ENCODE measurements at places on chromosomes 12 and 14.

GRCh38 chr12:47352067-47352466, 272.3 kb upstream of the AMIGO2 start:
- no peak for DNase-seq

DNA sequence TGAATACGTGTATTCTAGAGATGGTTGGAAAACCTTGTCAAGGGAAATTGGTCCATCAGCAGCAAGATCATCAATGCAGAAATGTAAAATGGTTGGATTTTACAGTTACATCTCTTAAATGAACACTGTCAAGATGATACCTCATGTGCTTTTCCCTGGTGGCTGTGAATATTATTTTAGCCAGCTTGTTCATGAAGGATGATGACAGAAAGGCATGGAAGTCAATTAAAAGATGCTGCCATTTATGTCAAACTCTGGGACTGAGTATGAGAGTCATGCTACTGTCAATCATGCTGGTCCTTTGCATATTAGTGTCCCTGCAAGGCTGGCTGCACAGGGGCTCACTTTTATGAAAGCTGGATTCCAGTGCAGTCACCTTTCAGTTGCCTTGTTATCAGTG, 10.3 kb upstream of the RERG start:
- no peak for DNase-seq

DNA sequence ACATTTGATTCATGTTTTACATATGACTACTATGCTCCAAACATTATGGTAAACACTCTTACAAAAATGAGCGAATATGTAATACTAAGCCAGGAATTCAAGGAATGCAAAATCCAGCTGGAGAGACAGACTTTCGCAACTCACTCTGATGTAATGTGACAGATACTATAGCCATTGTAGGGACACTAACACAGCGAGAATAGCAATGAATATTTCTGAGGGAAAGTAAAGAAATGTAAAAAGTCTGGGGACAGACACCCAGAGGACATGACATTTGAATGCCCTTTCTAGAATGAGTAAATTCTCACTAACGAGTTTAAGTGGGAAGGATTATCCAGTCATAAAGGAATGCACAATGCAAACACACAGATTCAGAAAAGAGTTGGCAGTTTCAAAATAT, 121.9 kb downstream of the PIK3C2G start:
- no peak for DNase-seq

DNA sequence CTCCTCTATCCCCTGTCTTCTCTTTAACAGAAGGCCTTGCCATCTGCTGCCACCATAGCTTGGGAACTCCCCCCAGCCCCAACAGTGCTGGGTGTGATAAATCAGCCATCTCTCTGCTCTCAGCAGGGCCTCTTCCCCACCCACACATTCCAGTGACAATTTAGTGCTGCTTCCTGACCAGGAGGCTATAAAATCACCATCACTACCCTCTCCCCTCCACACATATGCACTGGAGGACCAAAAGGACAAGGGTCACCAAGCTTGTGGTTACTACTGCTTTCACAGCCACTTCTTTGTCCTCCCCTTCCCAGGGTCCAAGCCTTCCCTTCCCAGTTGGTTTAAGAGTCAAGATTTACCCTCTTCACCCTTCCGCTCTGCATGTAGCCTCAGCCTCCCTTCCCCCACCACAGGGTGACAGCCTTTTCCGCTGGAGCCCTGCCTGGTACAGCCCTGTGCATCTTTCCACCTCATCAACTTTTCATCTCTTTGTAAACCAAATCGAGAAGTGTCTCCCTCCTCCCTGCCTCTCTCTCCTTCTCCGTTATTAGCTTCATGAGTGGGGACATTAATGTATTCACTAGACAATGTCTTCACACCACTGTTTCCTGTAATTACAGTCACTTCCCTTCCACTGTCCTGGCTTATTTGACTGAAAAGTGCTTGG, 9.4 kb downstream of the PSMB5 start:
- no peak for DNase-seq

DNA sequence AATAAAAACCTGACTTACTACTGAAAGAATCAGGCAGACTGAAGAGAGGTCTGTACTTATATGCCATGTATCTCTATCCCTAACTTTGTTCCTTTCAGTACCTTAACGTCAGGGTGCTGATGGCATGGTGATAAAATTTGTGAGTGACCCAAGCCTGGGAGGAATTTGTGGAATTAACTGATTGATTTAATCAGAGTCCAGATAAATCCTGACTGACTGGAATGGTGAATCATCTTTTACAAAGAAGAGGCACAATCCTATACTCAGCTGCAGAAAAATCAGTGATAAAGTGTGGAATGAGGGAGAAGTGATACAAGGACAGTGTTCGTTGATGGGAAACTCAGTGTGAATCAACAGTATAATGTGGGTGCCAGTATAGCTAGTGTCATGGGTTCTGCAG, 3.7 kb downstream of the TDG start:
- DNase-seq: no peak

- no peak for DNase-seq
Measured at GRCh38 chr12:102167821-102168604, 29.6 kb downstream of the PMCH start.

DNA sequence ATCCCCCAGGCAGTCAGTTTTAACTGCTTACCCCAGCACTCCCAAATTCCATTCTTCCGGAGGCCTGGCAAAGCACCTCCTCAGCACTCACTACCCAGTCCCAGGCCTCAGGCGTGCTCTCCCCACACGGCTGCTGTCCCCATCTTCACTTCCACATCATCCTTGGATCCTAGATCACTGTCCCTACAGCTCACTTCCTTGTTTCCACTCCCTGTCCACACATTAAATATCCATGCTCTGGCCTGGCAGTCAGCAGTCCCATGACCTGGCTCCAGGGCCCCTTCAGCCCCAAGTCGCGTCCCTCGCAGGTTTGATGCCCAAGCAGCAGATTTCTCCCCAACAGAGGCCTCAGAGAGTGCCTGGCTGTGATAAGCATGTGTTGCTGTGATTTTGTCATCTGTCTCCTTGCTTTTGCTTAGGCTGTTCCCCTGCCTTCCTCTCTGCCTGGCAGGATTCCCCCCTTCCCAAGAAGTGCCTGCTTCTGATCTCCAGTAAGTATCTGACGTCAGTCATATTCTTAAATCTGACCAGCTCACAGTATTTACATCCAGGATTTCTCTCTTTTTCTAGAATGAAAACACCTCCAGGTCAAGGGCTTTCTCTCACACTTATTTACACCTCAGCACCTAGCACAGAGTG, 241.7 kb downstream of the ZFP36L1 start:
- DNase-seq: no peak

GRCh38 chr12:121537814-121538698, 42.8 kb downstream of the KDM2B start:
- no peak for DNase-seq

DNA sequence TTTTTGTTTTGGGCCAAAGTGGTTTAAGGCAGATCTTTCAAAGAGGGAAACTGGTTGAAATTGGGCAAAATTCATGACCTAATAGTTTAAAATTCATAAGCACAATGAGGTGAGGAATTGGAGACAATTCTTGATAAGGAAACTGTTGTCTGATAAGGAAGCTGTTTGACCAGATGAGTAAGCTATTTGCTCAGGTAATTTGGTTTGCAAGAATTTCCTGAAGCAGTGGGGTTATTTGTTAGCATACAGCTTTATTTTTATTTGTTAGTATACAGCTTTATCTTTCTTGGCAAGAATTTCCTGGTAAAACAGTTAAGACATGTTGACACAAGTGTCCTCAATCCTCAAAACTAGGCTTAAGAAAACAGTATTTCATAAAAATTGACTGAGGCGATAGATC, 559.0 kb downstream of the GALC start:
- no peak for DNase-seq

GRCh38 chr12:20549108-20549719, 145.9 kb upstream of the SLCO1C1 start:
- no peak for DNase-seq

- DNase-seq: no peak
Measured at GRCh38 chr14:33794791-33795305, 156.0 kb downstream of the EGLN3 start.

DNA sequence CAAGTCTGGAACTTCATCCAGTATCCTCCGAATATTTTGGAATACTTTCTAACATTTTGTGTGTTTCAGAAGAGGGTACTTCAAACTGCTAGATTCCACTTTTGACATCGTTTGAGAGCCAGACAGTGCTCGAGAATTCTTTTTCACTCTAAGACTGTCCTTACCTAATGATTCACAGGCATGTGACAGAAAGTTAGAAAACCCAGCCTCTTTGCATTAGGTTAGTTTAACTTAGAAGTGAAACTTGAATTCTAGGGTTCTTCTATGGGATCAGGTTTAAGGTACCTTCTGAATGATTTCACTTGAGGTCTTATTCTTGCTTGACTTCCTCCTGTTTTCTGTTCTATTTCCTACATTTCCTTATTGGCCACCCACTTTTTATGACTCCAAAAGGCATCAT, 431.8 kb downstream of the SLC6A15 start:
- no peak for DNase-seq

GRCh38 chr12:12784911-12785814, at the start of gene APOLD1:
Gene APOLD1, plus strand, starts transcription at chr12:12785659. Its CDS starts 33 bp downstream, at chr12:12785692.
- DNase-seq: no peak

DNA sequence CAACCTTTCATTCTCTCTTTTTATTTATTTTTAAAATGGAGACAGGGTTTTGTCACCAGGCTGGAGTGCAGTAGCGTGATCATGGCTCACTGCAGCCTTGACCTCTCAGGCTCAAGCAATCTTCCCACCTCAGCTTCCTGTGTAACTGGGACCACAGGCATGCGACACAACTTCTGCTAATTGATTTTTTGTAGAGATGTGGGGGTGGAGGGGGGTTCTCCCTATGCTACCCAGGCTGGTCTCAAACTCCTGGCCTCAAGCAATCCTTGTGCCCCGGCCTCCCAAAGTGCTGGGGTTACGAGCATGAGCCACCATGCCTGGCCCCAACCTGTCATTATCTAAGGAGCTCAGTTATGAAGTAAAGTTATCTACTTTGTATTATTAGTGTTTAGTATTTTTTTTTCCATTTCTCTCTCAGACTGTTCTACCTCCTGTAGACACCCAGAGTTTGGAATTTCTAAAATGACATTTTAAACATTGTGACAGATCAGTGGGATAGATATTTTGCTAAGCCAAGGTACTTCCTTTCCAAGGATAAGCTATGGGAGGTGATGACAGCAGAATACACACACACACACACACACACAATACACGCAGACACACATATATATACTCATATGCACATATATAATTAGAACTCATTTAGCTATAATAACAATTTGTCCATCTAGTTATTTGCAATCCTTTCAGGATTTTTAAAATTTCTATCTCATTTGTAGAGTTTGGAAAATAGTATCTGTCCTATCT, 2.1 kb upstream of the USP44 start:
- no peak for DNase-seq

DNA sequence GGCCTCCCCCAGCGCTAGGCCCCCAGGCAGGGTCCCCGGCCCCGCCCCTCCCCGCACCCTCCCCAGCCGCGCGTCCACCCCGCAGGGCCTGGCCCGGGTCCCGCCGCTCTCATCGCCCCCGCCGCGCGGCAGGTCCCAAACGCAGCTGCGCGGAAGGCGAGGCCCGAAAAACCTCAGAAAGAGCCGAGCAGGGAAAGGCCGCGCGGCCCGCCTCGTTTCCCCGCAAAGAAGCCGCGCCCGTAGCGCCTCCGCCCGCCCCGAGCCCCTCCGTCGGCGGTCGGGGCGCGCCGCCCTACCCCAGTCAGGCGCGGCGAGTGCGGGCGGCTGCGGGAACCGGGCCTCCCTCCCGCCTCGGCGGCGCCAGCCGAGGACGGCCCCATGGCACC, 324 bp downstream of the POLE start:
- DNase-seq: no peak

DNA sequence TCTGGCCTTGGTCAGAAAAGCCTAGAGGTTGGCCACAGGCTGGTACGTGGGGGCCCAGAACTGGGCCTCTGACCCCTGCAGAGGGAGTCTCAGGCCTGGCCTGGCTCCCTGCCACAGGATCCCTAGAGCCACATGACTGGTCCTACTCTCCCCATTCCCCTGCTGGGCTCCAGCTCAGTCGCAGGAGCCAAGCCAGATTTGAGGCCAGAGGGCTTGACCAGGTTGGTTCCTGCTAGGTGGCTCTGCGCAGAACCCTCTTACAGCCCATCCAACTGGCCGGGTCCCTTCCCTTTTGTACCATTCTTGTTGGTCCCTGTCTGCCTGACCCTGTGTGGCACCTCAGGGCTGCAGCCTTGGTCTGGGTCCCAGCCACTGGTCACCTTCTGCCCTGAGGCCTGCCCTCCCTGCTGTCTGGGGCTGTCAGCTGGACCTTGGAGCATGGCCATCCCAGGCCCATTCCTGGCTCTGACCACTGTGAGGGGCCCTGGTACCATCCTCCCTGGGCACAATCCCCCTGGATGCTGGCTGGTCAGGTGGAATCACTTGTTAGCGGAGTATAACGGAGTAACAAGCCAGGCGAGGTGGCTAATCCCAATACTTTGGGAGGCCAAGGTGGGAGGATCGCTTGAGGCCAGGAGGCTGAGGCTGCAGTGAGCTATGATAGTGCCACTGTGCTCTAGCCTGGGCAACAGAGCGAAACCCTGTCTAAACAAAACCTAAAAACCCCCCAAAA, 22.9 kb upstream of the PPP1R13B start:
- no peak for DNase-seq

DNA sequence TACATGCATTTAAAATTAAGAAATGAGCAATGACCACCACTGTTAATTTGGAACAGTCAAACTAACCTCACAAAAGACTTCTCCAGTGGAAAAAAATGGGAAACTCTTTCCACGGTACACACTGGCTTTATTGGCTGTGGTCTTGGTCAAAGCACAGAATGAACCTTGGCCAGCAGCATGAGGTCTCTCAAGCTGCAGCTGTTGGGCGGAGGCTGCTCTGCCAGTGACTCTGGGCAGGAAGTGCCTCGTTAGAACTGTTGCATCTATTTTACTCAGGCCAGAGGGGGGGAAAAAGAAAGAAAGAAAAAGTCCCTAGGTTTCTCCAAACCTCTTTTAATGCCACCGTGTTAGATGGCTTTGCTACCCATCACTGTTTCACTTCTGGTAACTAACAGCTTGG, 279.8 kb upstream of the DIO2 start:
- DNase-seq: no peak

DNA sequence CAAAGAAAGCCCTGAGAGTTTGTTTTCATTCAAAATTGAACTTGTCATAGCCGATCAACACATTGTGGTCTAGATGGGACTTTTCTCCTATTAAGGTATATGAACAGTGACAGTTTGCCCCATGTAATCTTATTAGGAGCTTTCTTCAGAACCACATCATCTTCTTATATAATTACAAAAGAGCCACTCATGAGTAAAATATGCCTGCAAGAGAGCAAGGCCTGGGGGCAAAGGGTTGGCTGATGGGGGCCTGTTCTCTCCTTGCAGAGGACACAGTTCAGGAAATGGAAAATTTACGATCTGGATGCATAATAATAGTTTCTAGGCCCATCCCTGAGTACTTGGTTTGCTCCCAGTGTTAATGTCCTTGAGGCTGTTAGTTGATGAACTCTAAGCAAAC, 87.8 kb downstream of the FLRT2 start:
- DNase-seq: no peak

GRCh38 chr14:40188006-40188405, 755.8 kb upstream of the FBXO33 start:
- no peak for DNase-seq

DNA sequence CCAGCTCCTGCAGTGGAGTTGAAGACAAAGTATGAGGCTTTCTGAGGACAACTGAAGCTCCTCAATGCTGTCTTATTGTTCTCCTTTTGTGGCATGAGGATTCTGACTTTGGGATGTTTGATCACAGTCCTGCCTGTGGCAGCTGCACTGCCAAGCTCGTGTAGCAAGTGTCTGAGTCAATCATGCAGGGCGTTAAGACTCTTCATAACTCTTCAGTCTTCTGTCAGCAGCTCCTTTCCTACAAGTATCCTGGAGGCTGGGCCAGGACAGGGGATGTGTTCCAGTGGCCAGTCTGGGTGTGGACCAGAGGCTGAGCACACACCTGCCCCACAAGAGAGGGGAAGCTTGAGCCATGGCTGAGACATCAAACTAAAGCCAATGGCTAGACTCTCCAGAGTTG, 94.3 kb downstream of the PELI2 start:
- DNase-seq: no peak

Measured in stimulated activated CD8-positive, alpha-beta memory T cell treated with anti-CD3 and anti-CD28 coated beads, Interleukin-2, amount 100 ng/mL, for 1 hour (primary cell).